ENCODE measurements at places on chromosomes 2 and 18.

- DNase-seq: no peak
These were observed 323.2 kb downstream of the PLCL1 start for GRCh38 chr2:198127627-198128026.

DNA sequence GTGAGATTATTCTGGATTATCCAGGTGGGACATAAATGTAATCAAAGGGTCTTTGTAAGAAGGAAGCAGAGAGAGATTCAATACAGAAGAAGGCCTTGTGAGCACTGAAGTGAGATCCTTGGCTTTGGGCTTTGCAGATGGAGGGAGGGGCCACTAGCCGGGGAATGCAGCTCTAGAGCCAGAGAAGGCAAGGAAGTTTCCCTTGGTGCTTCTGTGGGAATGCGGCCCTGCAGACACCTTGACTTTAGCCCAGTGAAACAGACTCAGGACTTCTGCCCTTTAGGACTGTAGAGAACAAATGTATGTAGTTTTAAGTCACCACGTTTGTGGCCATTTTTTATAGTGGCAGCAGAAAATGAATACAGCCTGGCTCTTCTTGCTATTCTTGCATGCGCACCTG is 8.1 kb downstream of the NEU2 start:
- no peak for DNase-seq

- DNase-seq: no peak
These were observed 25.5 kb upstream of the SAP130 start for GRCh38 chr2:128053331-128053730.

- no peak for DNase-seq
These were observed 342.1 kb downstream of the EIPR1 start for GRCh38 chr2:3035385-3036050.

DNA sequence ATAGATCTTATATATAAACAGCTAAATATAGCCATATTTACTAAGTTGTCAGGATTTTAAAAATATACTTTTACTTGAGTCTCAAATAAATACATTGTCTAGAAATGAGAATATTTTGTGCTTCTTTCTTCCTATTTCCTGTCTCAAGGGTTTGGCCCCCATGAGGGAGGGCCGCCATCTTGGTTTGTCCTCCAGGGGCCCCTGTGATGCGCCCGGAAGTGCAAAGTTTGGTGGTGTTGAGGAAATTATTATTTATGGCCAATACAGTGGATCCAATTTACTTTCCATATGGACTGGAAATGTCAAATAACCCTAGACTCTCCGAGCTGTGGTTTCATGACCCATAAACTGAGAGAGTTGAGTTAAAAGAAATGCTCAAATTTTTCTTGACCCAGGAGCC is 104.7 kb upstream of the OTOS start:
- peak; percentile 40 for DNase-seq

- DNase-seq: no peak
These were observed 149.6 kb upstream of the SMAD7 start for GRCh38 chr18:49100226-49100968.

DNA sequence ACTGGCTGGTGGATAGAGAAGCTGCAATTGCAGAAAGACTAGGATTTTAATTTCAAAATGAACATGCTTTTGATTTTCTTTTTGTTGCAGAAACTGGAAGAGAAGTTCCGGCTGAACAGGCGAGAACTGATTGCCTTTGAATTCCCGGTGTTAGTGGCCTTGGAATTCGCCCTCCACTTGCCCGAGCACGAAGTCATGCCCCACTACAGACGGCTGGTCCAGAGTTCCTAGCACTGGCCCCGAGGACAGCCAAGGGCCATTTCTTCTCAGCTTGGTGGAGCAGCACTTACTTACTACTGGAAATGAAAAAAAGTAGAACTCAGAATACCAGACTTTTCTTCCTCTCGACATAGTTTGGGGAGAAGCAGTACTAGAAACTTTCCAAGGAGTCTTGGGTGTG is 121.9 kb downstream of the CABLES1 start:
- DNase-seq: no peak

DNA sequence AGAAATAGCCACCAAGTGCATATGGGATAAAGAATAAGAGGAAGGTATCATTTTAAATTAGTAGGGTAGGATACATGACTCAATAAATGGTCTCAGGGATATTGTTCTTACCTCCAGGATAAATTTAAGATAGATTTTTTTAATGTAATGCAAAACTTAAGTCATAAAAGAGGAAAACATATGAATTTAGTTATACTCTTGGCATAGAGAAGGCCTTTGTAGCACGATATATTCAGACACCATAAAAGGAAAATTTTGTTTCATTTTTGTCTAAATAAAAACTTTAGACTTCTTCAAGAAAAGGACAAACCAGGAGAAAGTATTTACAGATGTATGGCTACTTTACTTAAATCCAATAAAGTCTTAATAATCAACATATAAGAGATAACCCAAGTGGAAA is 78.5 kb upstream of the CAB39 start:
- no peak for DNase-seq

DNA sequence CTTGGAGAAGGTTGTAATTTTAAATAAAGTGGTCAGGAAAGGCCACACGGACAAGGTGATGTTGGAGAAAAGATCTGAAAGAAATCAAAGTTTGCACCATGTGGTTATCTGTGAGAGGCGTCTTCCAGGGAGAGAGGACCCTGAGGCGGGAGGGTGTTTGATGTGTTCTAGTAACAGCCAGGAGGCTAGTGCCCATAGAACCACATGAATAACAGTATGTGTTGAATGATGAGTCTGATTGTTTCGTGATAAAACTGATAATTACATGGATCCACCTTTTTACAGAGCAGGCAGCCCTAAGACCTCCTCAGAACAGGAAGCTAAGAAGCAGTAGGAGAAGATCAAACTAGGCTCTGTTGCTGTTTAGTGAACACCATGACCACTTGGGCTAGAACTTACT is 91.4 kb downstream of the SCG2 start:
- no peak for DNase-seq

DNA sequence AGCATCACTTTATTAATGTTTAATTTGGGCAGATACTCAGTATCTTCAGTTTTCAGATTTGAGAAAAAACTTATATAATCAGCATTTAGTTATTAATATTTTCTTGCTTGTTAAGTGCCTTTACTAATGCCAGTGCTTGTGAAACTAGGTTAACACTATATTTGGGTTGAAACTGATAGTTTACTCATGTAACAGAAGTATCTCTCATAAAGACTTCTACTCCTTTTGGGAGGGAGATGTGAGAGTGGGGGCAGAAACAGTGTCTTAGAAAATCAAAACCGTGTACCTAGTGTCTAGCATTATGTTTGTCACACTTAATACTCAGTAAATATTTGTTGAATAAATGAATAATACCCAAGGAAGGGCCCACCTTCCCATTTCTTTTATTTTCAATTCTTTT is 129.5 kb downstream of the MSTN start:
- no peak for DNase-seq

Data from right atrium auricular region (tissue), 2 donors.